ENCODE measurements at places on chromosomes 4 and X.

DNA sequence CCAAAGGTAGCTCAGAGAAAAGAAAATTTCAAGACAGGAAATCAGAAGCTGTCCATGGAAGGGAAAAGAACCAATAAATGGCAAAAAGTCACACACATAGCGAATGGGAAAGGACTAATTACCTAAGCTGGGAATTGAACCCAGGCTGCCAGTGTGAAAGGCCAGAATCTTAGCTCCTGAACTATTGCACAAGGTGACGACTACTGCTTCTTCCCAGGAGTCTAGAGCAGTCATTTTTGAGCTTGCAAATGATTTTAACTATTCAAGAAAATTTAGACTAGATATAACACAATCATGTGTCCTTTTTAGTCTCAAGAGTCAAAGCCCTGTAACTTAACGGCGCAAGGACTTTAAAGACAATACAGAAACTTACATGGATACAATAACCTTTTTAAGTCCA, 34.1 kb upstream of the ZNF81 start:
- no peak for DNase-seq

GRCh38 chr4:25101836-25102235, 58.4 kb downstream of the SEPSECS start:
- DNase-seq: no peak

DNA sequence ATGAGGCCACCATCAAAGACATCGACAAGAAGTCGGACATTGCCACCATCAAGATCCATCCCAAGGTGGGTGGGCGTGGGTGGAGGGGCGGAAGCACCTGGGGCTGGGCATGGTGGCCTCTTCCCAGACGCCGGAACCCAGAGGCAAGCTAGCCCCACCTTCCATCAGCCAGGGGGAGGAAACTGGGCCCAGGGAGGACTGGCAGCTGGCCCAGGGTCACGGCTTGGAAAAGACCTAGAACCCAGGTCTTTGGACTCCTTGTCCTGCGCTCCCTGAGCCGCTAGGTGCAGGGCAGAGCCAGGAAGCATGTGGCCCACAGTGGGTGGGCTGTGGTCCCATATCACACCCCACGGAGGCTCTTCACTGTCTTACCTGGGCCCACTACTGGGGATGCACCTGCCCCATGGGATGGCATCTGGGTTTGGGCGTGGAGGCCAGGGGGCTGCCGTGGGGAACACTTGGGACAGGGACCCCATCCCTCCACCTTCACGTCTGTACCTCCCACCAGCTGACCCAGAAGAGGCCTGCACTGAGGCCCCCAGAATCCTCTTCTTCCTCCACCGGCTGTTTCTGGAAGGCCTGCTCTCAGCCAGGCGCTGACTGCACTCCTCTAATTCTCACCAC, 17.3 kb downstream of the HTRA3 start:
- no peak for DNase-seq

- no peak for DNase-seq
Measured at GRCh38 chr4:139676913-139677585, 11.4 kb downstream of the MGST2 start.

DNA sequence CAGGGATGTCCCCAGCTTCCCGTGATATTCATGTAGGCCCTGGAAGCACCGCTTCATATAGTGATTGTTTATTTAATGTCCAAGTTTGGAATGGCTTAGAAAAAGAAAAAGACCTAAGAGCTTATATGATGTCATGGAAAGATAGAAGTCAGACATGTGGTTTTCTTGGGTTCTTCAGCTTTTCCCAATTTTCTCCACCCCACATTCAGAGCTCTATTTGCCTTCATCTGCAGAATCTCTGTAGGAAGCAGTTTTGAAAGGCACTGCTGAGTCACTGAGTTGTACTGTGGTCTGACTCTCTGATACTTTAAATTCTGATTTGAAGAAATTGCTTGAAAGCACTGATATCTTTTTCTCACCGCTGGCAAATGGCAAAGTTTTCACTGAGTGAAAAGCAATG, 120.6 kb upstream of the EDNRA start:
- DNase-seq: peak; percentile 41

- DNase-seq: no peak
Measured at GRCh38 chrX:39504850-39505259, 592.9 kb downstream of the BCOR start.

- DNase-seq: no peak
Measured at GRCh38 chr4:133439830-133440229, 290.7 kb downstream of the PCDH10 start.

- no peak for DNase-seq
Measured at GRCh38 chr4:4394644-4395043, 7.7 kb downstream of the NSG1 start.

DNA sequence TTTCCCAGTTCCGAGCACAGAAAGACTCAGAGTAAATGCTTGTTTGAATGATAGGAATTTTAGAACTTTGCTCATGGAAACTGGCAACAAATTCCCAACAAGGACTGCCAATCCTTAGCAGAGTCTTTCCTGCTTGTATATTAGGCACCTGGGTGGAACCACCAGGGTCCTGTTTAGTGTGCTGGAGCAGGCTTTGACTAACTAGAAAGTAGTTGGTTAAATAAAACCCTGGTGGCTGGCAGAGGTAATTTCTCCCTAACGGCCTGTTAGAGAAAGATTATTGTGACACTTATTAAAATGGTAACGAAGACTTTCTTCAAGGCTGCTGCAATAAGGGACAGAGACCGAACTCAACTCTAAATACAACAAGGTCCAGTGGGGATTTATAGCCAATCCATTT, 103.6 kb upstream of the TEX13D start:
- DNase-seq: no peak

DNA sequence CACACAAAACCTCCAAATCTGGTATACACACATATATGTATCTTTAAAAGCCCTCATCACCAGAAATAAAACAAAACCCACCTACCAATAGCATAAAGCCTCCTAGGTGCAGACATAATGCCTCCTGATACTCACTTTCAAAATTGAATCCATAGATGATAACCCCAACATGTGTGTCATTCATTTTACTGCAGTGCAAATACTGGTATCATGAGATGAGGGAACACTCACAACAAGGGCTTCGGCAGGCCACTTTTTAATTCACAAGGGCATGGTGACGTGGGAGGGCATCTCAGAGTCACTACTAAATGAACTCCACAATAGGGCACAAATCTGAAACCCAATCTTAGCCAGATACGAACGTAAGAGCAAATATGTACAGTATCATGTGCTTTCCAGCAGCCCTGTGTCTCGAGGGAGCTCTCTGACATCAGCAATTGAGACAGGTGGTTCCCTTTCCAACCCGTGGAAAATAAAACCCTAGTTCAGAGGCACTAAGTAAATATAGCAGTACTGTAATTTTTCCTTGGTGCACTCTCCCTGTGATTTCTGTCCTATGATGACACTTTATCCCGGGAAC, 14.1 kb upstream of the PPARGC1A start:
- DNase-seq: peak; percentile 87

DNA sequence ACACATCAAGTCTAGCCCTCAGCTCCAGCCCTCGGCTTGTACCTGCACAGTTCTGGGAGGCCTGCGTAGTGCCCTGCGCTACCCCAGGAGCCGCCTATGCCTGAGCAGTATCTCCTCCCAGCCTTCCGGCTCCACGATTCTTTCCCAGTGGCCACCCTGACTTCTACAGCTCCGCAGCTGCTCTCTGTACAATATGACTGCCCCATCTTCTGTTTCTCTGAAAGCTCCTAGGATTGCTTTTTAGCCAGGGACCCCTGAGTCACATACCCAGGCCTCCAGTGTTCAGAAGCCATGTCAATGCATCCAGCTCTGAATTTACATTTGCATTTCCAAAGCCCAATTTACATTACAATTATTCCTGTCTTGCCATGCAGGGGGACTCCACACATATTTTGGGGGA, 135.5 kb downstream of the PJA1 start:
- no peak for DNase-seq

- DNase-seq: no peak
Measured at GRCh38 chrX:44747969-44748368, 95.9 kb upstream of the DUSP21 start.

DNA sequence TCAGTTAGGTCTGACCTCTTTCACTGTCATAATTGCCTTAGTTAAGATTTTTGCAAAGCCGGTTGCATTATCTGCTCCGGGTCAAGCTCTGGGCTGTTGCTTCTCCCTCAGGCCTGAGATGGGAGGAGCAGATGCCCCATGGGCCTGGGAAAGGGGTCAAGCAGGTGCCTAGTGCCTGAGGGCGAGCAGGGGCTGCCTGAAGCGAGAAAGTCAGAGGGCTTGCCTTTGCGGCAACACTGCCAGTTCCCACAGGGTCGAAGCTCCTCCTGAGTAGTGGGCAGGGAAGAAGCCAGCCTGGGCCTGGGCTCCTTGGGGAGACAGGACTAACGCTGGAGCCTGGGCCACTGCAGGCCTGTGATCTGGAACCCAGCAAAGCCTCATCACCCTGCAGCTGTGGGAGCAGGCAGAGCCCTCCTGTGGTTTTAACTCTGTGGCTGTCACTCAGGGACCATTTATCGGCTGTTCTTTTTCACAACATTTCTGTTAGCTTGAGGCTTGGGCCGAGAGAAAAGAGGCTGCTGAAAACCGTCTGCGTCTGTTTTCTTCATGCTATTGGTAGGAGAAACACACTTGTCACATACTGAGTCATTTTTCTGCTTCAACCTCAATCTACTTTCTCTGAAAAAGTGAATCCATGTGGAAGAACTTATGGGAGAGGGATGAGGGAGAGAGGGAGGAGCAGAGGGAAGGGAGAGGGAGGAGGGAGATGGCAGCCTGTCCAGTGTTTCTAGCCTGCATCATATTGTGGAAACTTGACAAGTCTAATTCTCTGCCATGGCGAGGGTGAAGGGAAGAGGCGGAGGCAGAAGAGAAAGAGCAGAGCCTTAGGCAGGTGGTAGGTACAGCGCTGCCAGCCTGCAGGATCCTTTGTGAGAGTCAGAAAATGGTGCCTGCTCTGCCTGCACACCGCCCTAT, 68.4 kb downstream of the RHOH start:
- peak; percentile 68 for DNase-seq

DNA sequence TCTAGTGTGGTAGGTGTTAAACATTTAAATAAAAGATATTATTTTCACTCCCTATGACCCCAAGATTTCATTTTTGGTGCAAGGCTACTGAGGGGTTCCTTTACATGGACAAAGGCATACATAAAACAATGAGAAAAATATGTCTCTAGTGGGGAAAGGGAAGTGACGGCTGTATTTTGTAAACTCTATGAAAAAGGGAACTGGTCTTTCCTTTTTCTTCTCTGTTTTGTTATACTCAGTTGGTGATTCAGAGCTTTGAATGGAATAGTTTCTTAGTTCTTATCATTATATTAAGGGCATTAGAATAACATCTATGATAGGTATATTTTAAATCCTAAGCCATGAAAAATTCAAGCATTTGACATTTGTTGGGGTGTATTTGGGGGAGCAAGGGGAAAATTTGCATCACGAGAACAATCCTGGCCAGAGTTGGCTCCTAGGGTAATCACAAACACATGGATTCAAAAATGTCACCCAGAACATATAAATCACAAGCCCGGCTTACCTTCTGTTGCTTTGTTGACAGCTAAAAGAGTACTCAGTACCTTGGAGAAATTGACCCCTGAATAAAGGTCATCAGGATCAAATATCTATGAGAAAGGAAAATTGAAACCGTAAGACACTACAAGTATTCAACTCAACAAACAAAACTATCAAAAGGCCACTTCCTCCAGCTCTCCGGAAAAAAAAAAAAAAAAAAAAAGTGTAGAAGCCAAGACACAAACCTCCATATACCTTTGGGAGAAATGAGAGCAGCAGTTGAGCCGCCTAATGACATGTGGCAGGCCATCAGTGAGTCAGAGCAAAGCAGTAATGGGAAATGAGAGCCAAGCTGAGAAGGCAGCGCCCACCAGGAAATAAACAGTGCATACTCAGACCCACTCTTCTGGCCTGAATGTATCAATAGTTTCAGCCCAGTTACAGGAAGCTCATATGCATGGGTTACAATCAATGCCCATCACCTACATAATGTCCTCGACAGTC, 33.4 kb downstream of the ARHGEF6 start:
- no peak for DNase-seq

- no peak for DNase-seq
Measured at GRCh38 chr4:48683784-48684666, 96.1 kb downstream of the FRYL start.

GRCh38 chr4:180054291-180054690, 2188.9 kb upstream of the TENM3 start:
- no peak for DNase-seq

- DNase-seq: no peak
Measured at GRCh38 chr4:55092504-55092903, 32.9 kb downstream of the KDR start.

DNA sequence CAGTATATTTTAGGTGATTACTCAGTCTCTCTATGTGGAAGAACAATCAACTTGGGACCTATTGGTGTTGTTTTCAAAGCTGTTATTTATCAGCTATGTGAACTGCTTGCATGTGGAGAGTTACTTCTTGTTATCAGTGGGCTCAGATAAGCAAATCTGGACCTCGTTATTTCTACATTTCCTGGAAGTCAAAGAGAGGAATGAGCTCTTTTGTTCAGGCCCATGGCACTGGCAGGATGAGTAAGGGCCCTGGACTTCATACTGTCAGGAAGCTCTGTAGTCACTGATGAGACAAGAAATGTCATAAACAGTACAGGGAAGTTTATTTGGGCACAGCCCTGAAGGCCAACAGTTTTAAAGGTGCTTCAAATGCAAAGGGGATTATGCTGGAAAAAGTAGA, 760.6 kb upstream of the EPHA5 start:
- no peak for DNase-seq

GRCh38 chr4:38572793-38573192, 91.2 kb upstream of the KLF3 start:
- DNase-seq: no peak

DNA sequence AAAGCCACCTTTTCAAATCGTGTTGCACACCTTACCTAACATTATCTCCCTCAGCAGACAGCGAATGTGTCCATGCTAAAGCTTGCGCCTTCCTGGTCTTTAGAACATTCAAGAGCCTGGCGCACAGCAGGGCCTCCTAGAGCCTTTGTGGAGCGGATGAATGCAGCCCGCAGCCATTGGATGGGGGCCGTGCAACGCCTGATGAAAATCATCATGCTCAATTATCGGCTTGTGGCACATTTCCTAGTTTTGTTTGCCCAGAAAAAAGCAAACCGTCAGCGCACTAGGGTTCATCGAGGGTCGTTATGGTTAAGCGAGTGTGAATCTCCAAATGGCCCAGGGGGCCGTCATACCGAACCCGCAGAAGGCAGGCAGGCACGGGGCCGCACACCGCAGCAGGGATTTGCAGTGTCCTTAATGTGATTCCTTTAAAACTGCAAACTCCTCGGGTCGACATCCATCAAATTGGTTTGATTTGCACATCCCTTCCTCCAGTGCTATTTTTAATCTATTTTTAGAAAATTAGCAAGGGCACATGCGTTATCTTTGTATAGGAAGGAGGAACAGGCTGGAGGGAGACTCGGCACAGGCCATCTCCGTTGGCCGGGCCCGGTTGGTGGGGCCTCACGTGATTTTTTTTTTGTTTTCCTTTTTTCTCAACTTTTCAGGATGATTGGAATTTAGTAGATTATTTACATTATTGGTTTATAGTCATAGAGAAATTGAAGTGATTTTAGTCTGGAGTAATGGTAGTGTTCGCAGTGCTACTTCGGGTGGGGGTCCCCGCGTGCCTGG, 53.1 kb downstream of the ABLIM2 start:
- DNase-seq: no peak
